ENCODE measurements at places on chromosomes 1 and 21.
A peak's percentile ranks its signal among the peaks of the same experiment; 100 is the strongest.

DNA sequence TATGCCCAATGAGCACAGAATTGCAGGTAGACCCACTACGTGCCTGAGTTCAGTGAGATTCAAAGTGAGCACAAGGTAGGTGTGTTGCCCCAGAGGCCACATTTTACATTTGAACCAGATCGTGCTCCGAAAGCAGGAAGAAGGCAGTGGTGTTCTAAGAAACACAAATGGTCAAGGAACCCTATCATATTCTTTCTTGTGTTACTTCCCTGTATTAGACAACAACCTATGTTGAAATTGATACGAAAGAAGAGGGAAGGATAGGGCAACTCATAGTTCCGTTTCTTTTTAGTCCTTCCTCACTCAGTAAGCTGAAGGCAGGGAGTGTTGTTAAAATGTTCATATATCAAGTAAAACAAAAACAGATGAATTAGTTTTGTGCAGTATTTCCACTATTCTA is 33.9 kb downstream of the OLFML2B start:
- no peak for DNase-seq

GRCh38 chr1:239987103-239987745 is 104.5 kb upstream of the FMN2 start:
- DNase-seq = peak; percentile 46

- DNase-seq = no peak
Measured at GRCh38 chr1:193402977-193403376, 216.6 kb upstream of the B3GALT2 start.

DNA sequence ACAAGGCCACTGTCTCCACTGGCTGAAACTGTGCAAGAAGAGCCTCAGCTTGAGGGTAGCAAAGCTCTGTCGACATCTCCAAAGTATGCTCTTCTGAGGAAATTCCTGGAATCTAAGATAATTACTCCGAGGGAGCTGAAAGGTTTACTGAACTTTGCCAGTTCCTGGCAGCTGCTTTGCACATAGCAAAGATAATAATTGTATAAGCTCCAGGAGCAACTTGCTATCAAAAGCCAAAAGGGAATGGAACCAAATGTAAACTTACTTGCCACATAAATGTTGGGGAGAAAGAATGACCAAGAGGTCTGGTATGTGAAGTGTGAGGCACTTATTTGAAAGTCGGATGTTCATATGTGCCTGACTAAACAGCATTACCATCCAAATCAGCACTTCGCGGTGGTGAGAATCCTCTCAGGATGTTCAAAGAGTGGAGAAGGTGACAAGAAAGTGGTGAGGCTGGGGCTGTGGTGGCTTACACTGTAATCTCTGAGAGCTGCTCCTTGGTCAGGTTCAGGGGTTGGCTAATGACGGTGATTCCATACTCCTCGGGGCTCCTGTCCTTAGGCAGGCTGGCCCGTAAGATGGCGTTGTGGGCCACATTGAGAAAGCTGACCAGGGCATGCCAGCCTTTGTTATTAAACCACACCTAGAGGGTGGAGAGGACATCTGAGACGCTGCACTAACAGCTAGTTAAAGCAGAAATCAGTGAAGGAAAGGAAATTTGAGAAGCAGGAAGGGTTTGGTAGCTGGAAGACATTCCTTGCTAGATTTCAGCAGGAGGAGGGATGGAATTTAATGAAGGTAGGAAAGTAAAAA is 100.0 kb downstream of the ABCA4 start:
- DNase-seq = no peak

DNA sequence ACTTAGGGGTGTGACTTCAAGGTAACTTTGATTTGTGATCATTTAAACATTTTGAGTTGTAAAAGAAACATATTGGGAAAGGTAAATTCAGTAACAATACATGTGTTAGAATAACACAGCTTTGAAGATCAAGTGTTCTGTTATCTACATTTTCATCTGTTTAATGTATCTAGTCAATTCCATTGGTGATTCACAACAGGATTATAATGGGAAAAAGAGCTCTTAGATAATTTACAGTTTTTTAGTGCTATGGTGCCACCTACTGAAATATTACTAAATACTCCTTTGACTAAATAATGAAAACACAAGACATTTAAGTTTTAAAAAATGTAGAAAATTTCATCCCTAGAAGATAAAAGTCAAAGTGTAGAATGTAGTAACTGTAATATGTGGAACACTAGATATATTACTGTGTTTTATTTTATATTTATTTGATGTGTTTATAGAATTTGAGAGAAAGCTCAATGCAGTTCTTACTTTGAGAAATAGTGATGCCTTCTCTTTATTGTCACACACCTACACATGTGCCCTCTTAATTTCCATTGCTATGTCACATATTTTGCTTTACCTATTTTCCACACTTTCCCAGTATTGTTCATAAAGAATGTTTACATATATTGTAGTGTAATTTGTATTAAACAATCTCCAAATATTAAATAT is 47.4 kb downstream of the PTPRC start:
- DNase-seq = peak; percentile 71

- DNase-seq = no peak
Measured at GRCh38 chr1:244273845-244274619, 177.7 kb downstream of the ADSS2 start.

DNA sequence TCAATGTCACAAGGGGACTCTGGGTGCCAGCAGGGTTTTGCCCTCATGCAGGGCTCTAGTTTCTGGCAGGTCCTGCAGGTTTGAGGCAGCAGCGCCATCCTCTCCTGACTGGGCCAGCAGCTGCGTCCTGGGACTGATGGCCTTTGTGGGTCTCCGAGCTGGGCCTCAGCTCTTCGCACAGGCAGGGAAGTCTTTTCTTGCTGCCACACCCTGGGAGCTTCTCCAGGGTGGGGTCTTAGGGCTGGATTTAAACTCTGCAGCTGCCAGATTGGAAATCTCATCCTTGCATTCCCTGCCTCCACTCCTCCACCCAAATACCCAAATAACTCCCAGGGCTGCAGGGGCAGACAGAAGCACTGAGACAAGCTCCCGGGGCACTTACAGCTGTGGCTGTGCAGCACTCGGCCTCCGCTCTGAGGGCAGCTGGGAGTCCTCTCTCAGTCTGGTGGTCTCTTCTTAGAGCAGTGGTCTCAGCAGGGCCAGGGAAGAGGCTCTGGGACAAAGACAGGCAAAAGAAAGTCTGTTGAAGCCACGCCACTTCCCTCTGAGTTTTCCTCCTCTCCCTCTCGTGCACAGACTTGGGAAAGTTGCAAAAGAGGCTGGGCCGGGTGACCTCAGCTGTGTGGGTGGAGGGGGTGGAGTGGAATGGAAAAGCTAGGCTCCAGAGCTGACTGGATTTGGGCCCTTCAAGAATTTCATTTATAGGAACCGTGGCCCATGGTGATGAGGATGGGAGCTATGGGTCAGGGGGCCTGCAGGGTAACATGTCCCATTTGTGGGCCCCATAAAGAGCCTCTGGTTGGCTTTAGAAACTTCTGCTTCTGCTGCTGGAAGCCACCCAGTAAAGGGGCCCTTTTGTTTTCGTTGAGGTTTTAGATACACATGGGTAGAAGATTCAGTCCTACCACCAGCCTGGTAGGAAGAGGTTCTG is at the start of gene RAB7B:
RAB7B (minus strand) TSS at position 525 of the 931 bp plus-strand sequence. CDS start 9,260 bp downstream, outside the sequence.
- no peak for DNase-seq

DNA sequence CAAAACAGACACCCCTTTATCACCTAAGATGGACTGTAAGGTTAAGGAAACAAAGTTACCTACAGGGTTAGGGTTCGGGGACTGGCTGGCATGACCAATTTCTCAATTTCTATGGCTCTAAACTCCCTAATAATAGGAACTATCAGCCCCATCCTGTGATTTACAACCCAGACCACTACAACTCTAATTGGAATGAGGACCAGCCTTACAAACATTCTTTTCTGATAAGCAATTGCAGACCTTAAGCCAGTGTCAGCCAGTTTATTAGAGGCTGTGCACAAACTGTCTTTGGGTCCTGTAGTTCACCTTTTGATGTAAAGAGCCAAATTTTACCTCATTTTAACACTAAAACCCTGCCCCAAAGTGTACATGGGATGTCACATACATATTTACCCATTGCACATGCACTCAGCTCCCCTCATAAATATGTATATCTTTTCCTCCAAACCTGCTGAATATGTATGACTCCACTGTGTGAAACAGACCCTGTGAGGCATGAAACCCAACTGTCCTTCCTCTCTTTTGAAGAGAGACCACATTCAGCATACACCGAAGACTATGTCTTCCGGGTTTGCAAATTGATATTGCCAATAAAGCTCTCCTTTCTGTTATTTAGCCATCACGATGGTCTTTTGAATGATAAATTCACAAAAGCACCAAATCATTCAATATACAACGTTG is 7.3 kb upstream of the APP start:
- DNase-seq = no peak

- DNase-seq = no peak
Measured at GRCh38 chr1:10338047-10338446, 60.8 kb upstream of the PGD start.

DNA sequence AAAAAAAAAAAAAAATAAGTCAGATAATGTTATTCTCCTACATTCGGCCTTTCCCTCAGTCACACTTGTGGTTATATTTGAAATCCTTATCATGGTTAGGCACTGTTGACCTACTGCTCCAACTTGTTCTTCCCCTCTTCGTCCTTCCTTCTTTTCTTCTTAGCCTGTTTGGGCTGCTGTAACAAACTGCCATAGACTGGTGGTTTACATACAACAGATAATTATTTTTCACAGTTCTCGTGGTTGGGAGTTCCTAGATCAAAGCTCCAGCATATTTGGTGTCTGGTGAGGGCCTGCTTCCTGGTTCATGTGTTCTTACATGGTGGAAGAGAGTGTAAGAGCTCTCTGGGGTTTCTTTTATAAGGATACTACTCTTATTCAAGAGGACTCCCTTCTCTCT is 73.4 kb downstream of the RABGAP1L start:
- no peak for DNase-seq

DNA sequence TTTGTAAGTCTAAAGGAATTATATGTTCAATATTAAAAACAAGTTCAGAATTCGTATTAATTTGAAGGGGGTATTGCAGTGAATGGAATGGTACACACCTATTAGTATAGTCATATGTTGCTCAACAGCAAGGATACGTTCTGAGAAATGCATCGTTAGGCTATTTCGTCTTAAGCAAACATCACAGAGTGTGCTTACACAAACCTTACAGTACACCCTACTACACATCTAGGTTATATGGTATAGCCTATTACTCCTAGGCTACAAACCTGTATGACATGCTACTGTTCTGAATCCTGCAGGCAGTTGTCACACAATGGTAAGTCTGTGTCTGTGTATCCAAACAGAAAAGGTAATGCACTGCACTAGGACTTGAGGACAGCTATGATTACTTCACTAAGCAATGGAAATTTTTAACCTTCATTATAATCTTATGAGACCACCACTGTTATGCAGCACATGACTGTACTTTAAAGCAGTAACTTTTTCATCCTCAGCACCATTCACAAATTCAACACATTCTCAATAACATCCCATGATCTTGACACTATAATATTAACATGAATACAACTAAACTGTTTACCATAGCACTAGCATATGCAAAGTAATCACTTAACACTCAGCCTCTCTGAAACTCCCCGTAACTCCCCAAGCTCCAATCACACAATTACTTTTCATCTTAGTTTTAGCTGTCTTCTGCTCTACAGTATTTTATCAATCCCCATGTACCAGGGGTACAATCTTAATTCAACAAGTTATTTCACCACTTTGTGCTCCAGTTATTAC is 14.4 kb upstream of the PSMG1 start:
- no peak for DNase-seq

DNA sequence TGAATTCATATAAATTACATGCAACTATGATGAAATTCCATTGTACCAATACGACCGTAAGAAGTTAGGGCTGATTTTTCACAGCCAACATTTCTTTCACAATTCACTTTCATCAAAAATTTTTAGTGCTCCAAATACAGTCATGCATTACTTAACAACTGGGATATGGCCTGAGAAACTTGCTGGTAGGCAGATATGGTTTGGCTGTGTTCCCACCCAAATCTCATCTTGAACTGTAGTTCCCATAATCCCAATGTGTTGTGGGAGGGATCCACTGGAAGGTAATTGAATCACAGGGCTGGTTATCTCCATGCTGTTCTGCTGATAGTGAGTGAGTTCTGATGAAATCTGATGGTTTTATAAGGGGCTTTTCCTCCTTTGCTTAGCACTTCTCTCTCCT is 244.4 kb downstream of the AKT3 start:
- DNase-seq = no peak

GRCh38 chr1:5640845-5641244 is 351.4 kb downstream of the NPHP4 start:
- no peak for DNase-seq

- DNase-seq = no peak
Measured at GRCh38 chr1:63322114-63322943, at the start of gene FOXD3. Gene FOXD3 (plus strand): TSS chr1:63322567. CDS start chr1:63323059, 492 bp downstream.

DNA sequence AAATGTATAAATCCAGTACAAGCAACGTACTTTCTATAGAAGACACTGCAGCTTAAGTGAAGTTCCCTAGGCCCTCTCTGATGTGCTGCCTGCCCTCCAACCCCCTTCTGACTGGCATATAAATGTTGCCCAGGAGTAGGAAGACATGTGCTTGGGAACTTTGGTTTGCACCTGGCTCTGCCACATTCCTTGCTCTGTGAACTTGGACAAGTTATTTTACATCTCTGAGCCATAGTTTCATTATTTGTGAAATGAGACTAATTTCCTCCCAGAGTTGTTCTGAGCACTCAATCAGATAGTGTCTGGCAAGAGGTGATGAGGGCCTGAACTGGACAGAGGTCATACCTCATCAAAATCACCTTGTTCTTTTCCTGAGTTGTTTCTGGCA is 3.5 kb upstream of the PHC2 start:
- no peak for DNase-seq

DNA sequence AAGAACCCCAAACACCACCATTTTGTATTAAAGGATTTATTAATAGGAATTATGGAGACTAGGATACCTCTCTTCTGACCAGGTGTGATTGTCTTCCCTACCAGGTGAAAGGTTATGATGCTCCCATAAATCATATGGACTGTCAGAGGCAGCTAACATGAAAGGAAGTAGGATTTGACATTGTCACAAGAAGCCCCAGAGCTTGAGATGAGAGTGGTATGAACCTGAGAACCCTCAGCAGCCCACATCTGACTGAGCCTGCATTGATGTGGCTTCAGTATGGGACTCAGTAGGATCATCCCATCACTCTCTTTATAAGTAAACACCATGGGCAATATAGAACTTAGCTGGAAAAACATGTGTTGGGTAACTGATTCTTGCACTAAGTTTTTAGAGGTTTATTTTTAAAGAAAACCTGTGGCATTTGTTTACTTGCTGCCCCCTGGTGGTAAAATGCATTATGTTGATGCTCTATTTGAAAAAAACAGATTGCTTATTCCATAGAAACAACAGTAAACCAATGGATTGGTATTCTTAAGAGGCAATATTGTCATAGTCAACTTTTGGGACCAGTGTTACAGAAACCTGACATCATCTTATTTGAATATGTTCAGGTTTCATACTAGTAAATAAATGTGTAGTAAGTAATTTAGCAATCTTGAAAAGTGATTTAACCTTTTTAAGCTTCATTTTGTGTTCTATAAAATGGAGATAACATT is 16.6 kb upstream of the CACYBP start:
- no peak for DNase-seq

- no peak for DNase-seq
Measured at GRCh38 chr1:232144696-232145230, 485.2 kb downstream of the SIPA1L2 start.

- DNase-seq = no peak
Measured at GRCh38 chr1:22782406-22782805, 71.8 kb downstream of the EPHB2 start.

Data from NCI-H2081 treated with DMSO at 0.1 percent for 48 hours (cell line).